ENCODE measurements at places on chromosomes 12 and 14.

GRCh38 chr12:71186571-71187288 is 28.9 kb upstream of the TSPAN8 start:
- DNase-seq = no peak

DNA sequence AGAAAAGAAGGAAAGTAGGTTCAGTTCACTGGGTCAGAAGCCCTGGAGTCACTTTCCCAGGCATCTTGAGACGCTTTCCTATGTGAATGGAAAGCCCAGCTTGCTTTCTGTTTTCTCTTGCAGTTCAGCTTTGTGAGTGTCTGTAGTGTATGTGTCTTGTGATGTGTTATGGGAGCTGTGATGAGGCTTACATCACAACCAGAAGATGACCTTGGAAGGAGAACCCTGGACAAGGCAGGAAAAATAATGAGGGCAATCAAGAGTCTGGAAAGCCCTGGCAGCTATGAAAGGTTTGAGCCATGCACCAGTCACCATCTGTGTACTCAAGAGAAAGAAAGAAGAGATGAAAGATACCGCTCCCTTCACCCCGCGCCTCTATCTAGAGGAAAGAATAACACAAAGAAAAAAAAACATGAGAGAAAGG is 35.2 kb upstream of the PTGR2 start:
- DNase-seq = peak; percentile 27

DNA sequence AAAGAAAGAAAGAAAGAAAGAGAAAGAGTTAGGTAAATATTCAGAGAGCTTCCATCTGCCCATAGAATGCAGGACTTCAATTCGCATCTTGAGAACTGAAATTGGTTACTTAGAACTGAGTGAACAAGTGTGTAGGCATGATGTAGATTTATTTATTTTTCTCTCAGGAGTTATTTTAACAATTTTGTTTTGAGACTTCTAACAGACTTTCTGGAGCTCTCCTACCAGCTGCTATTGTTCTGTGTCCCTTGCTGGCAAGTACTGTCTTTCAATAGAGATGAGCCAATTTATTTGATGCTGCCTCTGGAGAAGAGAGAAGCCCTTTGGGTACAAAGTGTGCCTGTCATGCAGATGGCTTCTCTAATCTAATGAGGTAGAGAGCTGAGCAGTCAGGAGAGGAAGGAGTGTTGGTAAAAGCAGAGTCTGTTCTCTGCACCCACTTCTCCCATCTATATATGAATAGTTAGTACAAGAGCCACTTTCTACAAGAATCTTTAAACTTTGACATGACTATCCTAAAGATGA is 67.0 kb downstream of the SYT1 start:
- DNase-seq = no peak

- no peak for DNase-seq
Measured at GRCh38 chr14:77103475-77103874, 5.4 kb downstream of the CIPC start.

GRCh38 chr12:65126482-65126881 is 5.4 kb upstream of the WIF1 start:
- DNase-seq = no peak

- DNase-seq = peak; percentile 15
Measured at GRCh38 chr14:55746558-55746957, 166.6 kb downstream of the KTN1 start.

DNA sequence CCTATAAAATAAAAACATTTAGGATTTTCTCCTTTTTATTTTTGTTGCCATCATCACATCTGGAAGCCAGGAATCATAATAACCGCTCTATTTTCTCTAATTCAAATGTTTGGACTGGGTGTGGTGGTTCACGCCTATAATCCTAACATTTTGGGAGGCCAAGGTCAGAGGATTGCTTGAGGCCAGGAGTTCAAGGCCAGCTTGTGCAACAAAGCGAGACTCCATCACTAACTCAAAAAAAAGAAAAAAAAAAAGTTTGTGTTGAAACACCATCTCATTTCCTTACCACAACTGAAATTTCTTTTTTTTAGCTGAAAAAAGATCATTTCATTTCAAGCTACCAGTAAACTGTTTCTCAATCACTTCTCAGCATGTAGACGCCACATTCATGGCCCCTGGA is 8.8 kb upstream of the BAZ1A start:
- no peak for DNase-seq

DNA sequence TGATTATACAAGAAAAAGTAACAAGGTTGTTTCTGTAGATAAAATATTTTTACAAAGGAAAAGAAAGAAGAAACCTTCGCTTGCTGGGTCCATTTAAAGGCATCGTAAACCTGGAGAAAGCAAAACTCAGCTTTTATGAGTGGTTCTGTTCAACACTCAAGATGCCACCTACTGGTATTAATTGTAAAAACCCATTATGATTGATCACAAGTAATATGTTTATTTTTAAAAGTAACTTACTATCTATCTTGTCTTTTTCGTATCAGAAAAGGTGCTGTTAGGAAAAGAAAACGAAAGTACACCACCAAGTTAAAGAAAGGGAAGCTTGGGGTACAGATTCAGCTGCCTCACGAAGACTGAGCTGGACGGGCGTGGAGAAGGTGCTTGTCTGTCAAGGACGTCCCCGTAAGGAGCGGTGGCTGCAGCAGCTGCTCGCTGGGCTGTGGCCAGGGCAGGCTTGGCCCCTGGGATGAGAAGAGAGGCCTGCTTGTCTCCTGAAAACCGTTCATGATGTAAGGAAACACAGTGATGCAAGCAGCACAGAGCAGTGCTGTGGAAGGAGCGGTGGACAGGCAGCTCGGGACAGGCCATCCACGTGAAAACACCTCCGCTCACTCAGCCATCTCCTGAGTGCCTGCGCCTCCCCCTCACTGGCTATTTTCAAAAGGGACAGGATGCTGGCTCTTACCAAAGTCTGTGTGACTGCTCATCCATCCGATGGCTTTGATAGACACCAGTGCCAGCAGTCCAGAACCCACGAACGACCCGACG is 25.0 kb downstream of the SLC15A4 start:
- no peak for DNase-seq

GRCh38 chr14:95323917-95324316 is 4.2 kb upstream of the CLMN start:
- no peak for DNase-seq

DNA sequence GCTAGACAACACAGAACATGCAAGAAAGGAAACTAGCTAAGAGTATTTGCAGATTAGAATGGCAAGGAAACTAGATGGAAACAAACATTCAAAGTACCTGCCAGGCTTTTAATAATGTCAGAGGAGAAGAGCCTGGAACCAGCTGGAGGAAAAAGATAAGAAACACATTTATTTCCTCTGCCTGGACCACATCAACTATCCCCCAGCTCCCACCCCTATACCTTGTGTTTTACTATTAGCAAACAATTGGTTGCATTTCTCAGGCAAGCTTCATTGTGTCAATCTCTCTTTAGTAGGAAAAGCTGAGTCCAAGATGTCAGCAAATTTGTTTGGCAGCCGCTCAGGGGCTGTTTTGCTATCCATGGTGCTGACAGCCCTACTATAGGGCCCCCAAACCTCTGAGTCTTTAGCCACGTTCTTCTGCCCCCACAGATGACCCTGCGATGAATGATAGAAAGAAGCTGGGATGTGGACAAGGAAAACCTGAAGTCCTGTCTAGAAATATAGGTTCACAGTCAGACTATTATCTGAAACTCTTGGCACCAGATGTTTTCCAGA is 11.6 kb upstream of the SYNDIG1L start:
- DNase-seq = peak; percentile 11

DNA sequence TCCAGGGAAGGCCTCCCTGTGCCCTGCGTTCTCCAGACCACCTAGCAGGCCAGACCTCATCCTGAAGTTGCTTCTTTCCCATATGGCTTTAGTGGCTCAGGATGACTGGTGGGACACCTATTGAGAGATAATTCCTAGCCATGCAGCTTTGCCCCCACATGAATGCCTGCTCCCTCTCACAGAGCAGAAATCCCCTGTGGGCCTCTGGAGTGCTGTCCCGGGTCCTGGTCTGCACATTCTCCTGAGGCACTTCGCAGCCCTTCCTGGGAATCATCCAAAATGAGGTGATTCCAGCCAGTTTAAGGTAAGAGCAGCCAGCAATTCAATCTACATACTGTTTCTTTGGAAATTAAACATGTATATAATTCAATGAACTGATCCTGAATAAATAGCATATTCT is 135.9 kb downstream of the GPR65 start:
- DNase-seq = no peak

DNA sequence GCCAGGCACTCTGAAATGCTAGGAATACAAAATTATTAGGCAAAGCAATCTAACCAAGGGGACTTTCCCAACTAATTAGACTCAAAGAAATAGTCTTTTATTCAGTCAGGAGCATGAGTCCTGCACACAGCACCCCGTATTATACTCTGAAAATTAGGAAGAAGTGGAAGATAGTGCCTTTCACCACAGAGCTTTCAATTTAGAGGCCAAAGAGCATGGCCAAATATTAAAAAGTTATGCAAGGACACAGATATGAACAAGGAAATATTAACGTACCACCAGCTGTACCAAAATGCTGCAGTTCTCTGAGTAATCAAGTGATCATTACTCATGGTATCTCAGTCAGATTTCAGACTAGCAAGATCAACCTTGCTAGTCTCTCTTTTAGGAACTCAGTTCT is 22.6 kb upstream of the MDM2 start:
- no peak for DNase-seq

GRCh38 chr14:20295067-20295466 is 10.7 kb downstream of the TTC5 start:
- no peak for DNase-seq

GRCh38 chr12:39804898-39805297 is 185.3 kb upstream of the ABCD2 start:
- DNase-seq = no peak

DNA sequence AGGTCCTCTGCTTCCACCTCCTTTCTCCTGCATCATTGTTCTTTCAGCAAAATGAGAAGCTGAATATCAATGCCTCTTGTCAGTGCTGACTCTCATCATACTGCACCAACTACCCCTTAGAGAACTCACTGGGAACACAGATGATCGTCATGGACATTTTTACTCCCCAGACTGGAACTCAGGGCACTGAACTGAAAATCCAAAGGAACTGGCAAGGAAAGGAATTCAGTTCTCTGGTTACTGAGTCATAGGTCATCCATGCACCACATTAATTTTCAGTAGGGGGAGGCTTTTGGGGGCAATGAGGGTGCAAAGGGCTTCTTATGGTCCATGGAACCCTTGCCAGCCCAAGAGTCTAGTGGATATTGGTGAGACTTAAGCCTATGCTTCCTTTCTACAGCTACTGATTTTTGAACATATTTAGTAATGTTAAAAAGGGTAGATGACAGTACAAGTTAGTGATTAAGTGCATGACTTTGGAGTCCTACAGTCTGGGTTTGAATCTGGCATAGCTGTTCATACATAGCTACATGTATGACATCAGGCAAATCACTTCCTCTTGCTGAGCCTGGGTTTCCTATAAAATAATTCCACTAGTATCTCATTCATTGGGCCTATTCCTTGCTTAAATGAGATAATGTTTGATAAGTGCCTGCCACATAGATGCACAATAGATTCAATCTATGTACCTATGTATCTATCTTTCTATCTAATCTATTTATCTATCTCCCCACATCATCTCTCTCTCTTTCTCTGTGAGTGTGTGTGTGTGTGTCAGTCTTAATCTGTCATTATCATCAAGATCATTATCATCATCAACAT is 29.2 kb downstream of the BBS10 start:
- DNase-seq = no peak

- DNase-seq = no peak
Measured at GRCh38 chr12:3980504-3981272, 107.5 kb upstream of the PARP11 start.

GRCh38 chr12:110776410-110776809 is 33.7 kb upstream of the PPP1CC start:
- DNase-seq = no peak

GRCh38 chr12:77685901-77686300 is 144.8 kb upstream of the NAV3 start:
- DNase-seq = peak; percentile 24

DNA sequence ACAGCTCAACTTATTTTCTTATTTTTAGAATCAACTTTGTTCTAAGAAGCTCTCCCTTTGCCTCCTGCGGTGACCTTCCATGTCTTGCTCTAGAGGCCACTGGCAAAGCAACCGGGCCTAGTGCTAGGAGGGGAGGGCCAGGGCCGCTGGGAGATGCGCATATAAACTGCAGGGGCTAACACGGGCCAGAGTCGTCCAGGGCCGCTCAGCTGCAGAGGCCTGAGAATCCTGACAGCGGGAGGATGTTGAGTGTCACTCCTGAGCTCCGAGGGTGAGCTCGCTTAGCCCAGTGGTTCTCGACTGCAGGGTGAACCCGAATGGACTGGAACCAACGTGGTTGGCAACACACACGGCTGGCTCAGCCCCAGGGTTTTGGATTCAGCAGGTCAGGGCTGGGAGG is 6.5 kb upstream of the PIWIL1 start:
- no peak for DNase-seq

- DNase-seq = peak; percentile 33
Measured at GRCh38 chr14:78848234-78848820, 678.2 kb downstream of the NRXN3 start.

GRCh38 chr14:56754921-56755320 is 55.4 kb downstream of the OTX2 start:
- no peak for DNase-seq

DNA sequence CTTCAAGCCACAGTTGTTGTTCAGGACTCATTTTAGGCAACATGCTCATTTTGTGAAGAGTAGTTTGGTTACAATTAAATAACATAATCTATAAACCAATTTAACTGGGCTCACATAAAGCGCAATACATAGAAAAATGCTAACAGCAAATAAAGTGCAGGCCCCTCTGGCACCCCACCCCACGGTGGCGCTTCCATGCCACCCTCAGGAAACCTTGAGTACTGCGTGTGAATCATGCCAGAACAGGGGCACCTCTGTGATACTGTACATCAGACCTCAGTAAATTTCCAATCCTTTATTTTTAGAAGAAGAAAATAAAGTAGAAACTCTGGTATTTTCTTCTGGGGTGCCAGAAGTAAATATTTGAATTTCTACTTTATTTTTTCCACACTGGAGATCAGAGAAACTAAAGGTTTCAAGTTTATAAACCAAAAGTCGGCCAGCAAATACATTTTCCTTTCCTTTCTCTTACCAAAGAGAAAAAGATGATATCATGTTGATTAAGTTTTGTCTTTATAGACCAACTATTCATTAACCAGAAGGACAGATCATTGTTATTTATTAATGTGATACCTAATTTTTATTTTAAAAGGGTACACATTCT is 316.8 kb downstream of the PAWR start:
- peak; percentile 28 for DNase-seq

- DNase-seq = peak; percentile 44
Measured at GRCh38 chr12:50517421-50518048, 12.8 kb downstream of the DIP2B start.

DNA sequence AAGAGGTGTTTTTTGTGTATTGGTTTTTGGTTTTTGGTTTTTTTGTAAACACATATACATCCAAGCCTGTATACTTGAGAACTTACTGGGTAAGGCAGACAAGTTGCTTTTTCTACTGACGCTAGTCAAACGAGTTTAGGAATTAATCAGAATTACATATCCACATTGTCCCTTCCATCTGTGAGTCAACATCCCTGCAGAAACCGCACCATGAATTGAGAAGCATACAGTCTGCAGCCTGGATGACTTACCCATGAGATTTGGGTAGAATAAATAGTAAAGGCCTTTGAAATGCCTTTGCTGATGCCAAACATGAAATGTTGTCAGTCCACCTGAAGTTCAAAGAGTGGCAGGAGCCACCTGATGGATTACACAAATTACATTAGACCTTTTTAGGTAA is 21.4 kb upstream of the C12orf42 start:
- no peak for DNase-seq

GRCh38 chr12:110199339-110200123 is 75.4 kb downstream of the IFT81 start:
- peak; percentile 73 for DNase-seq
